Foreskin fibroblast (primary cell): ENCODE measurements at places on chromosomes 3 and 15.

- no peak for DNase-seq
Measured at GRCh38 chr3:9779721-9780457, 10.1 kb upstream of the CAMK1 start.

DNA sequence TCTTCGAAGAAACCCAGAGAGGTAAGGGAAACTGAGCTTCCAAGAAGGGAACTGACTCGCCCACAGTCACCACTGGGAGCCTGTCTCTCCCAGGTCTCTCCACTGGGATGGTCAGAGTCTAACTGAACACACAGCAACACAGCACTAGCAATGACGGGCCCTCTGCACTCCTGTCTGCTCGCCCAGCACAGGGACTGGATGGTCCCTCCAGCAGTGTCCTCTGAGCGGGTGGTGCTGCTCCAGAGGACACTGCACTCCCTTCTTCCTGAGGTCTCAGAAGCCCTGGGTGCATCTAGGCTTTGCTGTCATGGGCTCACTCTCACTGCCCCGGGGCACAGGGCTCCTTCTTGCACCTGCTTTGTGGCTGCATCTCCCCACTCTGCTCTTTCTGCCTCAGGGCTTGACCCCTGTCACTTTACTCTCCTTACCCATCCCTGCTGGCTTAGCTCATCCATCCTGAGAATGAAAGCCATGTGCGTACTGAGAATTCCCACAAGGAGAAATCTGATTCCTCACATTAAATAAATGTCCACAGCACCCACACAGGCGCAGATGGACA lies 356.6 kb downstream of the GABRG3 start:
- no peak for DNase-seq

GRCh38 chr15:90620379-90621067 lies 90.8 kb downstream of the CRTC3 start:
- no peak for DNase-seq

- no peak for DNase-seq
Measured at GRCh38 chr3:11606865-11607440, 36.8 kb downstream of the VGLL4 start.

DNA sequence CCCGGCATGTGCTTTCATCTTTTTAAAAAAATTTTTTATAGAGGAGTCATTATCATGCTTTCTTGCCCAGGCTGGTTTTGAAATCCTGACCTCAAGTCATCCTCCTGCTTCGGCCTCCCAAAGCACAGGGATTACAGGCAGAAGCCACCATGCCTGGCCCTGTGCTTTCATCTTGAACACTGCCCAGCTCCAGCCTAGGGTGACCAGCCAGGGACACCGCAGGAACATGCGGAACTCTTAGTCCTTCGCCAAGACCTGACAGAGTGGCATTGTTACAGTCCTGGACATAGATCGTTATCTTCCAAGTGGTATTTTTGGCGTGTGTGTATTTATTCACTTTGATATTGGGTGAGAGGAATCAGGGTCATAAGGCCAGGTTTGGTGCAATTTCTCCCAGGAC lies 7.9 kb upstream of the FURIN start:
- DNase-seq: no peak
